ENCODE measurements at places on chromosomes 16 and 17.
A peak's percentile ranks its signal among the peaks of the same experiment; 100 is the strongest.

DNA sequence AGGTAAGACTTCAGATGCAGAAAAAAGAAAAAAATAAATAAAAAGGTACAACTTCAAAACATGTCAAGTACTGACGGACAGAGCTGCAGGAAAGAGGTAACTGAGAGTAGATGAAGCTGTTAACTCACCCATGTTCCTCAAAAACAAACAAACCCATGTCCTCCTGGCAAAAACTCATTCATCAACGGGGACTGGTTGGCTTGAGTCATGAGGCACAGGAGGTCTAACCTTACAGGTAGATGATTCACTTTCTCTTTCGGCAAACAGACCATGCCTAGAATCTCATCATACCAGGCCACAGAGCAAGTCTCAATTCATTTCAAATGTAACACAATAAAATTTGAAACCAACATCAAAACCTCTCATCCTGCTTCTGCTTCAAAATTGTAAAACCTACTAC lies 12.3 kb upstream of the FASN start:
- DNase-seq, result peak; percentile 29

- no peak for DNase-seq
These were observed 44.3 kb downstream of the XYLT1 start for GRCh38 chr16:17426451-17426850.

- DNase-seq, result no peak
These were observed 23.3 kb upstream of the CDRT4 start for GRCh38 chr17:15490634-15491261.

- DNase-seq, result no peak
These were observed 175.9 kb downstream of the SPECC1 start for GRCh38 chr17:20184977-20185619.

DNA sequence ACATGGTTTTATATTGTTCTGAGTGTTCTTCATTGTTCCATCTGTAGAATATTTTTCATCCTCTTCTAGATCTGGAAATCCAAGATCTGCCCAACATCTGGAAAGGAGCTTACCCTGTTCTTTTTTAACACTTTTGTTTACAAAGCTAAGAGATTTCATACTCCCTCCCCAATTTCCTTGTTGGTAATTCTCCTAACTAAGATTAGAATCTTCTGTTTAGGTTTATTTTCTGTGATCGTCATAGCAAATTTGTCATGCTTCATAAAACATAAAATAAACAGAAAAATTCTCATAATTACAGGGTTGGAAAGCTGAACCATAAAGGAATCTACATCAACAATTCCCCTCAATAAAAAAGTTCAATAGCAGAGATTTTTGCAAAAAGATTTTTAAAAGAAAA lies 580.3 kb upstream of the CA10 start:
- DNase-seq, result no peak

DNA sequence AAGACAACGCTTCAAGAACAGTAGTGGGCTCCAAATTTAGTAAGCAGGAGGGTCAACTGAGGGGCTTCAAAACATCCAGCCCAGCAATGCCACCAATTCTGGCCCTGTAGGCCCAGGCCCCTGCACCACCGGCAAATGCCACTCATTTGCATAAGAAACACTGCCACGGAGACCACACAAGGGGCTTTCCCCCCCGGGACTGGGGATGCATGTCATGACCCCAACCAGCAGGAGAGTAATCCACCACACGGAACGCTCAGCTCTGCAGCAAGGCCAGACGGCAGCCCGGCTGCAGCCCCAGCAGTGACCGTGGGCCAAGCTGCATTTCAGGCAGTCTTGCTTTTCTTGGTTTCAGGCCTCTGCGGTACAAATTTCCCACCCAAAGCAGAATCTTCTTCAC lies 14.1 kb downstream of the TMEM11 start:
- DNase-seq, result no peak

DNA sequence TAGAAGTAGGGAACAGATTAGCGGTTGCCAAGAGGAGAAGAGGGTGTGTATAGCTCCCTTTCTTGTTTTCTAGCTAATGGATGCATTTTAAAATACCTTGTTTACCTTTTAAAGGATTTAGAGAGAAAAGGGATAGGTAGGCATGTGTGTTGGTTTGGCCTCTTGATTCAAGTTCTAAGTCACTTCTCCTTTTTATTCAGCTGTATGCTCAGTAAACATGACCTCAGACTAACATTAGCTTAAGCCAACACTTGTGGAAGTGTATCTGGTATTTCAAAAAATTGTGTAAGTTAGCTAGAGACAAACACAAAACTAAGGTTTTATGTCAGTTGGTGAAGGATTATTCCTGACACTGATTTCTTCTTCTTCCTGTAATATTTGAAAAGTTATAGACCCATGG lies 204.1 kb upstream of the NOG start:
- no peak for DNase-seq

- no peak for DNase-seq
These were observed 5.6 kb downstream of the DECR2 start for GRCh38 chr16:407253-407652.

DNA sequence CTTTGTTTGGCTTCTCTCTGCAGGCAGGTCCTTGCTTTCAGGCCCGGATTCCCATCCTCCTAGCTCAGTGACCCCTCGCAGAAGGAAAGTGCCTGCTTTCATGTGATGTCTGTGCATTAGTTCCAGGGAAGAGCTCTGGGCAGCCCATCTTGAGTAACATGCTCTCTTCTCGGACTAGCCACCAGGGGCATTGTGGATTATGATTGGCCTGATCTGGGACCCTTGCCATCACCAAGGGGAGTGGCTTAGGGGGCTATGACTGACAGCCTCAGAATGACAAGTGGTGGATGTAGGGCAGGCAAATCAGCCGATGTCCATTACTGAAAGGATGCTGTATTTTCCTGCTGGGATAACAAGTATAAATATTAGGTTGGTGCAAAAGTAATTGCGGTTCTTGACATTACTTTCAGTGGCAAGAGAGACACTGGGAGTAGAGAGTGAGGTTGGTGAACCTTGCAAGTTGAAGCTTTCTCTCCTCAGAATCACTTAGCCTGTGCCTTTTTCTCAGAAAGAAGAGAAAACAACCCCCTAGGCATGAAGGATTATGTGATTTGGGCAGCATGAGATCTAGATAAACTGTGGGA lies 71.5 kb upstream of the MPHOSPH6 start:
- DNase-seq, result no peak

GRCh38 chr16:53984936-53985335 lies 281.0 kb downstream of the FTO start:
- DNase-seq, result no peak

GRCh38 chr17:63696381-63696961 lies 3.5 kb downstream of the LIMD2 start:
- peak; percentile 12 for DNase-seq

GRCh38 chr16:50265260-50265659 lies 1.1 kb upstream of the ADCY7 start:
- DNase-seq, result peak; percentile 58

GRCh38 chr16:23509782-23510163 lies 521 bp downstream of the GGA2 start:
- no peak for DNase-seq

DNA sequence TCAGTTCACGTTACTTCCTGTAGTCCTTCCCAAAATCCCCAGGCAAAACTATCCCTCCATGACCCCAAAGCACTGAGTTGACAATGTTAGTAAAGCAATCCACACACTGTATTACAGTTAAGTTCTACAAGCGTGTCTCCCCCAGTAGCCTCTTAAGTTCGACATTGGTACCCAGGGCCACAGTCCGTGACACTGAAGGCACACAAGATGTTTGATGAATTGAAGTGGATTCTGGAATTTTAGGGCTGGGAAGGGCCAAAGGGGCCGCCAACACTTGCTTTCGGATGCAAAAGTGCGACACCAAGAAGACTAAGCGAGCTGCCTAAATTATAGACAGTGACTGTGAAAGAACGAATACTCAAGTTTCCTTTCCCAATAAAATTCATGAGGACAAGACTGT lies 1.5 kb downstream of the VPS35 start:
- DNase-seq, result no peak

DNA sequence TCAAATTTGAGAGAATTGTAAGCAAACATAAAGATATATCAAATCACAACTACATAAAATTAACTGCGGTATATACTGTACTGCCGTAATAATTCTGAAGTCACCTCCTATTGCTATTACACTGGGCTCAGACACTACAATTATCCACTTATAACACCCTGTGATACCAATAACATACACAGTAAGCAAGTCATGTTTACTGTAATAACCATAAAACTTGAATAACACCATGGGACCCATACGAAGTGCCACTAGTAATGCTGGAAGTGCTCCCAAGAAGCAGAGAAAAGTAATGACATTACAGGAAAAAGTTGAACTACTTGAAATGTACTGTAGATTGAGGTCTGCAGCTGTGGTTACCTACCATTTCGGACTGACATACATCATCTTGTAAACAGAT lies 24.0 kb downstream of the CMC2 start:
- no peak for DNase-seq

GRCh38 chr17:80428363-80428762 lies 13.4 kb downstream of the ENDOV start:
- no peak for DNase-seq

DNA sequence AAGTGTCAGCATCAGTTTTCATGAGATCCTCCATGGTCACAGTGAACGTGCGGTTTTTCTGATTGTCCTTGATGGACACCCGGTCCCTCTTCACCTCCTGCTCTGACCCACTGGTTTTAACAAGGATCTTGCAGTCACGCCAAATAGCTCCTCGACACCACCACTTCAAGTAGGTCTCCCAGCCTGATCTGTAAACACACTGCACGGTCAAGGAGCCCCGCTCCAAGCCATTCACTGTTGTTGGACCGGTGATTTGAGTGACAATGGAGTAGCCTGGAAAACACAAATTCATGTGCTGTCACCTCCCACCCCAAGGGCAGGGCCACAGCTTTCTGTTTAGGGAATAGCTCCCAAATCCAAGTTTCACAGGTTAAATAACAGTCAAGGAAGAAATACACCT lies 8.2 kb downstream of the CD300LF start:
- no peak for DNase-seq

DNA sequence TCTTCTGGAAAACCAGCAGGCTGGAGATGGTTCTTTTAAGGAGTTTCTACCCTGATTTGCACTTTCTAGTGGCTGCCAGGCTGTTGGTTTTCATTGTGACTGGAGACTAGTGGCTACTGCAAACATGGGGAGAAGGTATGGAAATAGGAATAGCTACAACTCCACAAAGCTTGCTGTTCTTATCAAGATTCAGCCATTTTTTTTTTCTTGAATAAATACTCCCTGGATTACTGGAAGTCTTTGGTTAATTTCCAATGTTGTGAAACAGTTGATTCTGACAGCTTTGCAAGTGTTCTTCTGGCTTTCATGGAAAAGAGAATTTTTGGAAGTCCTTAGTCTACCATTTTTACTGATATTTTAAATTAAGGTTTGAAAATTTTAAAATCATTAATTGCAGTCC lies 277.7 kb downstream of the HS3ST3A1 start:
- DNase-seq, result no peak

DNA sequence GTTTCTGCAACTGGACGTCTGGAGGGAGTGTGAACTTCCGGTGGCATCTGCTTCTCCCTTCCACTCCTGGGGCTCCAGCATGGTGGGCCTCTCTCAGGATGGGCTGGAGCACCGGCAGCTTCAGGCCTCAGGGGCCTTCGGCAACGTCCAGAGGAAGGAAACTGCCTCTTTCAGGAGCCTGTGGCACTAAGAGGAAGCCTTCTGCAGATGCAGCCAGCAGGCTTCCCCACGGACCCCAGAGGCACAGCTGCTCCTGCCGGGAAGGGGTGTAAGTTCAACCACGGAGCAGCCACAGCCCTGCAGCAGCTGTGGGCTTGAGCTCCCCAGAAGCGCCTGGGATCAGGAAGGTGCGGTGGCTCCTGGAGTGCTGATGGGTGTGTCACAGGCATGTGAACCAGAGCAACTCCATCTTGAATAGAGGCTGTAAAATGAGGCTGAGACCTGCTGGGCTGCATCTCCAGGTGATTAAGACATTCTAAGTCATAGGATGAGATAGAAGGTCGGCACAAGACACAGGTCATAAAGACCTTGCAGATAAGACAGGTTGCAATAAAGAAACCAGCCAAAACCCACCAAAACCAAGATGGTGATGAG lies 50.8 kb upstream of the KLHDC4 start:
- no peak for DNase-seq

DNA sequence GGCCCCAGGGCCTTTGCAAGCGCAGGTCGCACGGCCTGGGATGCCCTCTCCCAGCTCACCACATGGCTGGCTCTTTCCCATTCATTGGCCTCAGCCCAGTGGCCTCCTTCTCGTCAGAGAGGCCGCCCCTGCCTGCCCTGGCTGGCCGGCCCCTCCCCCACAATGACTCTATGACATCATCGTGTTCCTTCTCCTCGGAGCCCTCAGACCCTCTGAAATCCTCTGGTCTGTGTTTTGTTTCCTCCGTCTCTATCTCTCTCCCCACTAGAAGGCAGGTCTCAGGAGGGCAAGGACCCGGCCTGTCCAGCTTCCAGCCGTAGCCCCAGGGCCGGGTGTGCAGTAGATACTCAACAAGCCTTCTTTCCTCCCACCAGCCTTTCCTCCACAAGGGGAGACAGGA lies 164.8 kb upstream of the FOXF1 start:
- no peak for DNase-seq
